NCI-H526 (cell line): ENCODE measurements at places on chromosomes 12 and 14.
A peak's percentile ranks its signal among the peaks of the same experiment; 100 is the strongest.

- DNase-seq: no peak
These were observed 36.1 kb downstream of the PELI2 start for GRCh38 chr14:56154321-56154720.

DNA sequence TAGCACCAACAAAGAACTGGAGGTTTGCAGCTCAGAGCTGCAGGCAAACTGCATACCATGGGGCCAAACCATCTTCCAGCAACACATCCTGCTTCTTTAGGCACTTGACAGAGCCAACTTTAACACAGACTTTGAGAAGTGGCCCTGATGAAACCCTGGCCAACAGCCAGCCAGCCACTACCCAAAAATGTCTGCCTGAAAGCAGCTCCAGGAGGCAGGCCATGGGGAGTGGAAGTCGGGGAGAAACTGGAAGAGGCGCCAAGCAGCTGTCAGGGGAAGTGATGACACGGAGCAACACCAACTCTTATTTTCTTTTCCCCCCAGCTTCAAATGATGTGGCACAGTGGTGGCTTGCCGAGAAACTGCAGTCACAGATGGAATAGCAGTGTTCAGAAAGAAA is 110.9 kb upstream of the PLXNC1 start:
- no peak for DNase-seq

GRCh38 chr14:24368562-24369252 is 723 bp downstream of the NFATC4 start:
- peak; percentile 29 for DNase-seq

DNA sequence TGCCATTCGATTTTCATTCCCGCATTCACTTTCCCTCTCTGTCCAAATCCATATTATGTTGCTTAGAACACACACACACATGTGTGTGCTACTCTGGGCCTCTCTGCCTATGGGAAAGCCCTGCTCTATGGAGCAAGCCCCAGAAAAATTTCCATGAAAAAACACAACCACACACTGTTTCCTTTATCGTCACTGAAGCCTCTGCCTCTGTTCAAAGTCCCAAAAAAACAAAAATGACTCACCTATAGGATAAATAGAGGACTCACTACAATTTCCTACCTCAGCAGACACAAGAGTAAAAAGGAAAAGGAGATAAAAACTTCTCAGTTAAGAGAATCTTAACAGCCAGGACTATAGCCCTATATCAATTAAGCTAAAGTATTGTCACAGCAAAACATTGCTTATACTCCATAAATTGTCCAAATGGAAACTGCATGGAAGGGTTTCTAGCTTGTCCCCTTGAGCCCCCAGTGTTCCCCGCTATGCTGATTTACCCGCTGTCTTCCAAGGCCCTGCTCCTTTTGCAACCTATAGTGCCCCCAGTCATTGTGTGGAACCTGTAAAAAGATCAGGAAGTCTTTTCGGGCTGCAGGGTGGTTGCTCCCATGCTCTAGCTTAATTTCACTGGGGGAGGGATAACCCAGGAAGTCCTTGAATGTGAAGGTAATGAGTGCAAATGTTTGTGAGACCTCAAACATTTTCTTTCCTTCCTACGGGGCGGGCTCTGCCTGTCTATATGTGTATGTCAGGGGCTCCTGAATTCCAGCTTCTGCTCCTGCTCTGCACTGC is 11.1 kb upstream of the PIP4K2C start:
- no peak for DNase-seq

DNA sequence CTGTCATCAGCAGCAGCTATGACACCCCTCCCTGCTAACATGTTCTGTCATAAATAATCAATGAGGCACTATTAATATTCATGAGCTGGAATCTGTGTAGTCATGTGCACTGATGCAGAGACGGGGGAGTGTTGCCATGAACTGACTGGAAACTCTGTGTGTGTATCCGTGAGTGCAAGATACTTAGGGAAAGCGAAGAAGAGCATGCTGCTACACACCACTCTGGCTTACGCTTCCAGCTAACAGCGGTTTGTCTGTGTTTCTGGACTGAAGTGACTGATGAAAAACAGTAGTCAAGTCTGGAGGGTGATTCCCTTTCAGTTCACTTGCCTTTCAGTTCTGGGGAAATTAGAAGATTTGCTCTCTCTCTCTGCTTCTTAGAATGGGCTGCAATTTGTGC is 249.4 kb downstream of the PDZRN4 start:
- peak; percentile 86 for DNase-seq

DNA sequence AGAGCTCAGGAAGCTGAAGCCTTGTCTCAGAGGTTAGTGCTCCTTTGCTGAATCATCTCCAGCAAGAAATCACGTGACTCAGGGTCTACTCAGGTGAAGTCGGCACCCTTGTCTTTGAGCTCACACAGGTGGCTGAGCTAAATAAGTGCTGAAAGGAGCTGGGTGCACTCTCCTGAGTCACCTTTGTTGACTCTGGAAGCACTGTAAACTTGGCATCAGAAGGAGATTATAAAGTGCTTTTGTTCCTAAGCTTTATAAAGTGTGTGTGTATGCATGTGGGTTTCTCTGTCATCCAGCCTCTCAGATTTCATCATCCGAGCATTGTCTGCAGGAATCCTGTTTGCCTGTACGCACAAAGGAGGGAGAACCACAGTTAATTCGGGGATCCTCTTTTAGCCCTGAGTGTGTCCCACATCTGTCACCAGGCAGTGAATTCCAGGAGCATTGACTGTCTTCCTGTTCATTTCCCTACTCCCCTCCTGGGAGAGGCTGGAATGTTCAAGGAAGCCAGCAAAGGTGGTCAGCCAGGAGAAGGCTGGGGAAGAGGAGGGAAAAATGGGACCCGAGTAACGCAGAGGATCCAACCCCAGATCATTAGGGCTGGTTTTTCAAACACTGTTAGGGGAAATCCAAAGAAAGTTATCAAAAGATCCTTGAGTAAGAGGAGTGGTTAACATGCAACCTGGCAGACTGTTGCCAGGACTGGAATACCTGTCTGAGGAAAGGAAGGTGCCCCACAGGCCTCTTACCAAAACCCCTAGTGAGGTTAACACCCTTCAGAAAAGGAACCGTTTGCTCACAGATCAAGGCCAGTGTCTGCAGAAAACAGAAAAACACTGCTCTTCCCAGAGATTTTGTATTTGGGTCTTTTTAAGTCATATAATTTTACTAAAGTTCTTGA is 157.5 kb upstream of the HIF1A start:
- peak; percentile 32 for DNase-seq

DNA sequence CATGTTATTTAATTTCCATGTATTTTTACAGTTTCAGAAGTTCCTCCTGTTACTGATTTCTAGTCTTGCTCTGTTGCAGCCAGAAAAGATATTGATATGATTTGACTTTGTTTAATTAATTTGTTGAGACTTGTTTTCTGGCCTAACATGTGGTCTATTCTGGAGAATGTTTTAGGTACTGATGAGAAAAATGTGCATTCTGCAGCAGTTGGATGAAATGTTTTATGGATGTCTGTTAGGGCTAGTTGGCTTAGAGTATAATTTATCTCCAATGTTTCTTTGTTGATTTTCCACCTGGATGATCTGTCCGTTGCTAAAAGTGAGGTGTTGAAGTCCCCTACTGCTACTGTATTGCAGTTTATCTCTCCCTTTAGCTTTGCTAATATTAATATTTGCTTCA is 54.4 kb downstream of the GPR137C start:
- DNase-seq: no peak

DNA sequence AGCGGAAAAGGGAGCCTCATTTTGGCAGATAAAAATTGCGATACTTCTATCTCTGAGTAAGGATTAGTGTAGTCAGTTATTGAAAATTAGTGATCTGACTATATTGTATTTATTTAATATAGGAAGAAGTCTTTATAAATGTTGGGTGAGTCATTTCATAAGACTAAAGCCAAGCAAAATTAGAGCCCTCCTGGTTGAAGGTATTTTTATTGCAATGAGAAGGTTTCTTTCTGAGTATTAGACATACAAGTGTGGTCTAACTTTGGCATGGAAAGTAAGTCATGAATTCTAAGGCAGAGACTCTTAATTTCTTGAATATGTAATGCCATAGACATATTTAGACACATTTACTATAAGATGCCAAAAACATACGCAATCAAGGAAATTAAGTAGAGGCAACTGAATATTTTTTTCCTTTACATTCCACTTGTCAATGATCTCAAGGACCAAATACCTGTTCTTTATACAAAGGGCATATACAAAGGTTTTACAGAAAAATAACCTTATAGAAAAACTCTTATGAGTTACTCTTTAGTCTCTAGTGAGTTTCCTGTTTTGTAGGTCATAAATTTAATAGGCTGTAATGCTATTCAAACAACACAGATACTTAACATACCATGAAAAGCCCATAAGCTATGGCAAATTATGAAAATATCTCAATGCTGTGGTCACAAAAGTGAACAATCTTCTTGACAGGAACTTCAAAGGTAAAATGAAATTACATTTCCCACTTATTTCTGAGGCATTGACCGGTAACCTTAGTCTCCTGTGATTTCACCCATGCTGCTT is 156.6 kb upstream of the BTG1 start:
- no peak for DNase-seq

DNA sequence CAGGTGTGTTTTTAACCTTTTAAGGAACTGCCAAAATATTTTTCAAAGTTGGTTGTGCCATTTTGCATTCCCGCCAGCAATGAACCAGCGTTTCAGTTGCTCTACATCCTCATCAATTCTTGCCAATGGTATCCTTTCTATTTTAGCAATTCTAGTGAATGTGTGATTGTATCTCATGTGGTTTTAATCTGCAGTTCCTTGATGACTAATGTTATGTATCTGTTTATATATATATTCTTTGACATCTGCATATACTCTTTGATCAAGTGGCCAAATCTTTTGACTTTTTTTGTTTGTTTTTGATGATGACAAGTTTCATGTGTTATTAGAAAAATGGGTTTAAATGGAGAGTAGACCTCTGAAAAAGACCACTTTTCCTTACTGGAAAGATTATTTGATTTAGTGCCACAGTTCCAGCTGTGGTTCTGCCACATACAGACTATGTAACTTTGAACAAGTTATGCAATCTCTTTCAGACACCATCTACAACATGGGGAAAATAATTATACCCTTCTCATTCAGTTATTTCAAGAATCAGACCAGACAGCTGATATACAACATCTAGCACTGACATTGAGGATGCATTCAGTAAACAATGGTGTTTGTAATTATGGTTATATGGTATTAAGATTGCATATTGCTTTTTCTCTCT is 146.3 kb upstream of the CNOT2 start:
- DNase-seq: no peak

DNA sequence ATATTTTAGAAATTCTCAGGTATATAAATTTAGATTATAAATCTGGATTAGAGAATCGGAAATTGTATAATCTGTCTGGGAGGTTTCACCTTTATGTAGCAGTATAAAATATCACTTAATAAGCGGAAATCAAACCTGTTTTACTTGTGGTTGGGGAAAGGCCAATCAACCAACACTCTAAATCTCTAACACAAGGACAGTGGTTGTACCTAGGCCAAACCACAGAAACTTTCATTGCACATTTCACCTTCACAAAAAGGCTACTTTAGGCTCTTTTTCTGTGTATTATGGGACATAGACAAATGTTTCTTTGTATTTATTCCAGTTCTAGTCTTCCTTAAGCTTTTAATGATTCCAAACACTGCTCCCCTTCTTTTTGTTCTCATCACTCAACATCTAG is 19.8 kb downstream of the ERH start:
- no peak for DNase-seq

GRCh38 chr12:120639771-120640721 is at the start of gene CABP1:
Gene CABP1, plus strand, starts transcription at chr12:120640626. Its CDS starts 60 bp downstream, at chr12:120640686.
- DNase-seq: peak; percentile 16

GRCh38 chr12:109432842-109433304 is 44.2 kb downstream of the KCTD10 start:
- DNase-seq: peak; percentile 86

- no peak for DNase-seq
These were observed 264.2 kb upstream of the AMIGO2 start for GRCh38 chr12:47343684-47344567.

- DNase-seq: no peak
These were observed 59.8 kb upstream of the KRR1 start for GRCh38 chr12:75571204-75571603.

DNA sequence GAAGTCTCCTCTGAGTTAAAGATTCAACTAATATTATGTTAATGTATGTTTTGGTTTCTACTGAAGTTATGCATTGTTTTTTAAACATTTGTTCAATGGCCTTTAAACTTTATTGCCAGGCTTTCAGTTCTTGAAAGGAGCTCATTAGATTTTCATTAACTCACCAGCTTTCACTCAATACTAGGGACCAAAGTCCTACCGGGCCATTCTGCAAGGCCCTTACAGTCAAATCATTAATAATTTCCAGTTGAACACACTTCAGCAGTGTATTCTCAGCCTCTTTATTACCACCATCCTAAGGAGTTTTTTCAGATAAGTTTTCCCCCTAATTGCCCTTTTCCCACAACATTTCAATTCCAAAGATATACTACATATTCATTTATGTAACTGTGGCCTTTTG is 409.2 kb downstream of the DIO2 start:
- DNase-seq: no peak

DNA sequence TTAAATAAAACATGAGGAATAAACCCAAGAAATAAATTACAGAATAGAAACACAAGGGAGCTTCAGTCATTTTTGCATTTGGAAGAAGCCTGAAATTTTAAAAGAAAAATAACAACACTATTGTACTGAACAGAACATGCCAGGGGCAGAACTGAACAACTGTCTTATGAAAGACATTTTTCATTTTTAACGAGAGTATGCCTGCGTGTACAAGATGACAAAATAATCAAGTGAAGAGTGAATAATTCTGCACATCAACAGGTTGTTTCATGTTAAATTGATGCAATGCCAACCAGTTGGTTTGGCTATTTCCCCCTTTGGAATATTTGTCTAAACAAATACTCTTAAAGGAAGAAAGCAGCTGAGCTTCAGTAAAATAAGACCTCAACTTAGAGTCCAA is 103.3 kb upstream of the BTG1 start:
- no peak for DNase-seq

- peak; percentile 28 for DNase-seq
These were observed 15.0 kb upstream of the MDM2 start for GRCh38 chr12:68792952-68793351.

DNA sequence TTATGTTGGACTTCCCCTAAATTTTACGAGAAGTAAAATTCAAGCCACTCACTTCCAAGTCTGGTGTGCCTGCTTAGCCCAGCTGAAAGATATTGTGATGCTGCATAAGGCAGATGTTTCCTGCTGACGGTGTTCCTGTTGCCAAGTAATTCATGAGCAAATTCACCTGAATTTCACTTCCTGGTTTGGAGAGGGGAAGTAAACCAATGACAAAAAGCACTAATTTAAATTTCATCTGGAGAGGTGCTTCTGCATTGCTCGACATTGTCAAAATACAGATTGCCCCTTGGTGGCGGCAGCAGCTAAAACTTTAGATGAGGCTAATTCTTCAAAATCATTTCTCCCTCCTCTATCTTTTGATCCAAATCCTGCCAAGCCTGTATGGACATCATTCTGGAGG is 281.1 kb downstream of the AACS start:
- no peak for DNase-seq

DNA sequence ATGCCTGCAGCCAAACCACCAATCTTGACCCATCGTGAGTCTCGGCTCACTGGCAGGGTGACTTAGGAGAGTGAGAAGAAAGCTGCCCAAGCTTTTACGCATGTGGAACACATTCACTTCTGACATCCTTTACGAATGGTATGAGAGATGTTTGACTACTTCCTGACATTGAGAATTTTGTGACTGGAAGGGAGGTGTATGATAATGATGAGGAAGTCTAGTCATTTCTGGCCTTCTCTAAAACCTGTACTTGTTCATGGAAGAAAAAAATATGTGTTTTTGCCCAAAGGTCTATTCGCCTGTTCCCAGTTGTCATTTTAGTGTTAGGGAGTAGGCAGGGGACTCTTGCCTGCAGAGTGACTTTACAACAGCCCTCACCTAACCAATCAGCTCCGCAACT is 227.2 kb upstream of the ATP2B1 start:
- no peak for DNase-seq
